ENCODE measurements at places on chromosomes 4 and X.

DNA sequence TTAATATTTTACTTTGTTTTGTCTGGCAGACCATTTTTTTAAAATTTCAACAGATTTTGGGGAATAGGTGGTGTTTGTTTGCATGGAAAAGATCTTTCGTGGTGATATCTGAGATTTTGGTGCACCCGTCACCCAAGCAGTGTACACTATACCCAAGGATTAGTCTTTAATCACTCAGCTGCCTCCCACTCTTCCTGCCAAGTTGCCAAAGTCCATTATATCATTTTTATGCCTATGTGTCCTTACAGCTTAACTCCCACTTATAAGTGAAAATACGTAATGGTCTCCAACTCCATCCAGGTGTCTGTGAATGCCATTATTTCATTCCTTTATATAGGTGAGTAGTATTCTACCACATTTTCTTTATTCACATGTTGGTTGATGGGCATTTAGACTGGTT, 281.7 kb upstream of the GK2 start:
- DNase-seq = no peak

GRCh38 chrX:809081-809480, 178.5 kb downstream of the SHOX start:
- DNase-seq = no peak

DNA sequence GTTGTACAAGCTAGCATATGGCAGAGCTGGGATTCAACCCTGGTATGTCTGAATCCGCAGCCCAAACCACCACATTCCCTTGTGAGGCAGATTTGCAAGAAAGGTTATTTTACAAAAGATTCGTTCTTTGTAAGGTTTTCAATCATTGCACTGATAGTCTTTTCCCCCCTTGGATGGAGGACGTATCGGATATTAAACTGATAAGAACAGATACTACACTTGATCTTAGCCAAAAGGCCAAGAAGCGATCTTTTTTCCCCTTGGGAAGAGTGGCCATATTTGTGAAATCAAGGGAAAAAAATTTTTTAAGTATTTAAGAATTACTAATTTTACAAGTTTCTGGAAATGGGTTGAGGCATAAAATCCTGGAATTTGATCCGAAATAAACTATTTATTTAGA, 34.4 kb upstream of the MSMO1 start:
- DNase-seq = no peak

DNA sequence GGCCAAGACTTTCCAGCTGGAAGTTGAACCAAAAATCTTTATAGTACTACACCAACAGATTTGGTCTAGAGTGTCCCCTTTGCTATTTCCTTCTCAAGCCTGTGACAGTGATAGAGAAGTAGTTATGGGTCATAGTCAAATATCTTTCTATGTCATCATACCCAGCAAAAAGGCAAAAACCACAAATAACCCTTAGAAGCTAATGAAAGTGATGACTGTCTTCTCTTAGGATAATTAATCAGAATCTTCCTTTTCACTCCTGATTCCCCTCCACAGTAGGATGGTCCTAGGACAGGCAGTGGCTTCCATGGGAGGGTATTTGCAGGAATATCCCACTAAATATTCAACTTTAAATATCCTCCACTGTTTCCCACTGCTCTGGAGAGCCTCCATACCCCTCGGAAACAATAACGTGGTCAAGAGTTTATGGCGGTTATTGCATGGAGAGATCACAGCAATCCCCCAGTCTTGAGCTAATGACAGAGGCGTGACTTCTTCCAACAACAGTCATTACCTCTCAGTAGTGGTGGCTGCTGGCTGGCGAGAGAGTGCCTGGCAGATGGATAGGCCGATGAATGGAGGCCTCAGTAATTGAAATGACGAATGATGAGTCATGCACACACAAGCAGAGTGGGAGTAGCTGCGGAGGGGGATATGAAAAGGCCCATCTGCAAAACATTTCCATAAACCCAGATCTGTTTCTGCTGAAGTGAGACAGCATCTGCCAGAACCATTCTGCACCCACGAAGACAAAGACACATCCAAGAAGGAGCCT, 154.9 kb downstream of the STK32B start:
- no peak for DNase-seq

DNA sequence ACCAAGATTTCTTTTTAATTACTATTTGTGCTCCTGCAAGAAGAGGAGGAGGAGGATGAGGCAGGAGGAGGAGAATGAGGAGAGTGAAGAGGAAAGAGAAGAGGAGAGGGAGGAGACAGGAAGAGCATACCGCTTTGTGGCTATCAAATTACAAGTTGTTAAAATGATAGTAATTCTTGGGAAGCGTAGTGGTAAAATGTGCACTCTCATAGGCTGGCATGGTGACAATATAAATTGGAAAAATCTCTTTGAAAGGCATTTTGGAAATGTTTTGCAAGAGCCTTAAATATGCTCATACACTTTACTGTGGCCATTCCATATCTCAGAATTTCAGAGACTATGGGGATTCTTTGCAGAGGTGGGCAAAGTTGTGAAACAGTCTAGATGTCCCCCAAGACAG, 53.2 kb downstream of the MXRA5 start:
- no peak for DNase-seq

DNA sequence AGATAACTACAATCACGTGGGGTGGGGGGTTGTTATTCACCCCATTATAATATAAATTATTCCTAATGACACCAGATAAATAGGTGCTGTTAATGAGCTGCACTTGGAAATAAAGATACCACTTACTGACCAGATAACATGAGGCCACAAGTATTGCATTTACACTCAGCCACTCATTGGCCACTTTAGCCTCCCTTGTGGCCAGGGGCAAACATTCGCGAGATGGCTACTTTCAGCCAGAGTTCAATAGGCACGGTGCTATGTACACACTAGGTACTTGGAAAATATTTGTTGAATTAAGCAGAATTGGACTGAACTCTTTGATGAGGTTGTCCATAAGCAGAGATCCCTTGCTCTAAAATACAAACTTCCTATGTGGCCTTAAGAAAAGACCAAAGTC, 713.7 kb upstream of the TENM3 start:
- DNase-seq = no peak

DNA sequence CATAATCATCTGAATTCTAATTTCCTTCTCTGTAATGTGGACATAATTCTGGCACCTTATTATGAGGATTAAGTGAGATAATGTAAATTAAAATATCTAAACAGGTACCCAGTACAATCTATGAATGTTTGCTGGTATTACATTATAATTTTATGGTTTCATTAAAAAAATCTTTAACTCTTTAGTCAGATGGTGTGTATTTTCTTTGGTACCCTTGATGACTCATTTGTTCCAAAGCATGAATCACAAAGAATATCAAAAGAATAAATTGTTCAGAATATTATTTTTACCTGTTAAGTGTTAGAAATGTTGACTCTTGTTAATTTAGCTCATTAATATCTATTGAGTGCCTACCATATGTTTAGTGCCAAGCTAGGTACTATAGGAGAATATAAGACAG, 74.3 kb downstream of the SNX25 start:
- DNase-seq = no peak

- DNase-seq = no peak
Measured at GRCh38 chrX:109691277-109691676, 41.8 kb downstream of the ACSL4 start.

Measured in D721Med (cell line).